ENCODE measurements at places on chromosomes 4 and X.

GRCh38 chr4:150325872-150326271 is 247.6 kb downstream of the DCLK2 start:
- no peak for DNase-seq

DNA sequence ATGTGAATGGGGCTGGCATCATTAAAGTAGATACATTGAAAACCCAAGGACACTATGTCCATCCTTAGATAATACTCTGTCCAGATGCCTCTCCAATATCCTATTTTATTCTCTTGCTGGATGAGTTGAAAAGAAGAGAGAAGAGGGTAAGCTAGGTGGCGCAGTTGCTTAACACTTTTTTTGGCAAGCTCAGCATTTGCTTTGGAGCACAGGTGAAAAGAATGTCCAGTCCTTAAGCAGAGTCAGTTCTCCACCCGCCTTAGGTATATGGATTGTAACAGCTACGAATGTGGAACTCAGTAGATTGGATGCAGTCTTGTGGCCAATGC is 208.4 kb downstream of the NWD2 start:
- DNase-seq = peak; percentile 8

DNA sequence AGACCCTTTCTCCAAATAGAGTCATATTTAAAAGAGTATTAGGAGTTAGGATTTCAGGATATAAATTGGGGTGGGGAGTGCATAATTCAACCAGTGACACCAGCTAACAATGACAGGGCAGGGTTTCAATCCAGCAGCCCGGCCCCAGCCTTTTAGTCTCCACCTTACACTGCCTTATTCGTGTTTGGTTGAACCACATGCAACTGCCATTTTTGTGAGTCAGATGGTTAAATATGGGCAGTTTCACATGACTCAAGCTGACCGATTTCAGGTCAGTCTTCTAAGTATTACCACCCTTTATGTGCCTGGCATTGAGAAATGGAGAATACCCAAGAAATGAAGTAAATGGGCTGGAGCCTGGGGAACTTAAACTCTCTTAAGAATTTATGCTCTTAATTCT is 102.8 kb downstream of the STOX2 start:
- DNase-seq = no peak

- DNase-seq = no peak
These were observed 52.9 kb upstream of the TRPC5OS start for GRCh38 chrX:111823128-111823527.

- peak; percentile 68 for DNase-seq
These were observed 648 bp downstream of the GRK4 start for GRCh38 chr4:2963966-2964471.

DNA sequence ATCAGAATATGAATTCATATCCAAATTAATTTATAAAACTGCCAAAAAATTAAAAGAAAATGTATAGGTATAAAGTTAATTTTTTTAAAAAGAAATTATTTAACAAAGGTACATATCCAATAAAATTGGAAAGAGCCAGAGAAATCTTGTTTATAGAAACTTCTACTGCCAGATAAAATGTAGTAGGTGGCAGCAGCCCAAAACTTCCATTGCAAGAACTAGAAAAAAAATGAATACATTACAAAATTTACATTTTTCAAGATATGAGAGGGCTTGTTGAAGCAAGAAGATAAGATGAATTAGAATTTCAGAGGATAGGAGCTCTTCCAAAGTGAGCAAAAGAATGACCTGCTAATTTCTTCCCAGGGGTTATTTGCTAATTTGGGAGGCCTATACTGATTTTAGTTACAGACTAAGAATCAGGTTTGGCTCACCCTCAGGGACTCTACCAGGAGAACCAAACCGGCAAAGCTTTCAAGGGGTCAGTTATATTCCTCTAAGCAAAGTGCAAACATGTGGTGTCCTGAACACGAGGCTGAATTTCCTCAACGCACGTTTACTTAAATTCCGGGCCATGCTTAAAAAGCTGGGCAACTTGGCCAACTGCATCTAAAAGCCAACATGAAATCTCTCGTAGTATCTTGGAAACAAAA is 17.5 kb downstream of the ANKRD50 start:
- DNase-seq = no peak
